ENCODE measurements at places on chromosomes 4 and X. TPM values are rescaled to one million over a fixed set of nuclear protein-coding genes. Genes with fewer than 3 reads are reported as not detected.

The NMU gene
- polyA plus RNA-seq, result 12.9 TPM

The CLDN22 gene
- polyA plus RNA-seq, result 1.2 TPM

The CT45A2 gene
- polyA plus RNA-seq, result not detected

The TASL gene
- polyA plus RNA-seq, result 0.59 TPM

The TSPAN7 gene
- 42.6 TPM for polyA plus RNA-seq

The SSX2B gene
- polyA plus RNA-seq, result not detected

The GAGE12F gene
- not detected for polyA plus RNA-seq

The RNF175 gene
- 5.2 TPM for polyA plus RNA-seq

The TXK gene
- polyA plus RNA-seq, result 1.5 TPM
